Anterior cingulate cortex (tissue), 58 donors: ENCODE measurements at places on chromosomes 6 and 20.

GRCh38 chr6:166597711-166598440 lies 11.4 kb upstream of the RAMACL start:
- peak; percentile 56 for DNase-seq

GRCh38 chr20:22920898-22921297 lies 114.2 kb upstream of the SSTR4 start:
- no peak for DNase-seq

- DNase-seq, result no peak
These were observed 581.5 kb downstream of the MMUT start for GRCh38 chr6:48881551-48881950.

GRCh38 chr6:10640412-10640811 lies 54.0 kb downstream of the C6orf52 start:
- DNase-seq, result no peak

DNA sequence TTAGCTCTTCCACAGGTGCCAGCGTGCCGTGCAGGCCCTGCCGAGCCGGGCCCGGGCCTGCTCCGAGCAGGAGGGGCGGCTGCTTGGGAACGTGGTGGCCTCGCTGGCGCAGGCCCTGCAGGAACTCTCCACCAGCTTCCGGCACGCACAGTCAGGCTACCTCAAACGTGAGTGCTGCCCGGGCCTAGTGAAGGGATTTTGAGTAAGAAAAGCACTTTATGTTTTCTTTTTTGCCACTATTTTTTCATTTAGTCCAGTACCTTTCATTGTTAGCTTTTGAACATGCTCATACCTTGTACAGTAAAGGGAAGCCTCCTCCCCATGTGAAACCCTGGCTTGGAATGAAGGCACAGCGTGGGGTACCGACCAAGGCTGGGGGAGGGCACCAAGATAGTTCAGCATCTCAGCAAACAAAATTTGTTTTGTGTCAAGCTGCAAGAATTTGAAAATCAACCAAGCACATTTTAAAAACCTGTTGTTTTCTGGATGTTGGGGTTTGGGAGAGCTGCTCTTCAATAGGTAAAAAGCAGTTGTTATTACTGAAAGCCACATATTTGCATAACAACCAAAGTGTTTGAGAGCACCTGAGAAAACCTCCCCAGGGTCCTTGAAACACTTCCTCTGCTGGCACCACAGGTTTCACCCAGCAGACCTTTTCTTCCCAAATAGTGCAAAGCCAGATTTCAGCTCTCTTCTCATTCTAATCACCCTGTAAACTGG lies 18.4 kb downstream of the STX16 start:
- no peak for DNase-seq
